Stimulated activated CD8-positive, alpha-beta memory T cell treated with anti-CD3 and anti-CD28 coated beads, Interleukin-4, amount 100 ng/mL, for 1 hour (primary cell): ENCODE measurements at places on chromosomes 16 and 17.
A peak's percentile ranks its signal among the peaks of the same experiment; 100 is the strongest.

DNA sequence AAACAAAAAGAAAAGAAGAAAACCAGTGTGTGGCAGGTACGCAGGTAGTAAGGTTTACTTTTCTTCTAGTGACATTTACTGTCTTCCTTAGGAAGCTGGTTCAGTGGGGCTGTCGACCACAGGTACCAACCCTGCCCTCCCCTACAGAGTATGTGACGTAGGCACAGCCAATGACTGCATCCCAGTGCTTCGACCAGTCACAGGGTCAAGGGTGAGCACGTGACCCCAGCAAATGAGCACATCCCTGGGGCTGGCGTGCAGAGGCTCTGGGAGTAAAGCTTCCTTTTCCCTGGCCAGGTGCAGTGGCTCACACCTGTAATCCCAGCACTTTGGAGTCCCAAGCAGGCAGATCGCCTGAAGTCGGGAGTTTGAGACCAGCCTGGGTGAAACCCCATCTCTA lies 38.9 kb upstream of the PLCG2 start:
- DNase-seq = no peak

- no peak for DNase-seq
These were observed 415.0 kb upstream of the HSBP1 start for GRCh38 chr16:83392743-83393142.

- DNase-seq = no peak
These were observed 81.6 kb downstream of the CCDC182 start for GRCh38 chr17:57663326-57664070.

DNA sequence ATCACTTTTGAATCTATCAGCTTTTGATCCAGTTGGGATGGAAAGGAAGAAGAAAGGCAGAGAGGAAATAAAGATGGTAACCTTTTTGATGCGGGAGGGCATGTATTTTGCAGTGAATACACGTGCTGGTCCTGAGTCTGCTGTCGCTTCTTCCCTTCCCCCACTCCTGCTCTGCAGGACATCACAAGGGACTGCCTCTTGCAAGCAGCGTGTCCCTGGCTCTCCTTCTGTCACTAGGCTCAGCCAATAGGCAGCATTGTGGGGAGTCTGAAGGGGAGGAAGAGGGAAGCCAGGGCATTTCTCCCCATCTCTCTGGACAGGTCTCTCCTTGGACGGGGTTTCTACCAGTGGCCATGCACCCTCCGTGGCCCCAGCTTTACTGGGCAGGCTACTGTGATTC lies 15.7 kb upstream of the WFDC1 start:
- DNase-seq = no peak

DNA sequence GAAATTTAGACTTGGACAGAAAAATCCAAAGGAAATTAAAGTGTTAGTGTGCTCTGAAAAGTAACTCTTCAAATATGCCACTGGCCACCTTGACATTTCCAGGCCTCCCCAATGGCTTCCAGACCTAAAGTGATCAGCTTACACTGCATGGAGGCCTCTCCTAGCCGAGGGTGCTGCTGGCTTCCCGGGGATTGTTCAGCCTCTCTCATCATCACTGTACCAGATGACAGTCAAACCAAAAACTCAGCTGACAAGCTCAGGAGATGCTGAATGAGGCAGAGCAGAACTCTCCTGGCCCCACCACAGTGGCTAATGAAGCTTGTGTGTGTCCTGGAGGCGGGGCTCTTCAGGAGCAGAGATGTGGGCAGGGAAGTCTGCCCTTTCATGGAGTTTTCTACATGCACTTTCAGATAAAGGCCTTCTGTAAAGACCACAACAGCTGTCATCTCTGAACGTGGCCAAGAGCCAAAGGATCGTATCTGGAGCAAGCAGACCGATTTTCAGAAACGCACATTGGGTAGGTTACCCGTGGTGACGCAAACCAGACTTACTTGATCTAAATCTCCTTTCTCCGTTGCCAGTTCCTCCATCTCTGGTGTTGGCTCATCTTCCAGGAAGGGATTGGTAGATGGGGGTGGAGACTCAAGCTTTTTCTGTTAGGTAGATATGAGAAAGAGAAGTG lies 113.3 kb downstream of the VPS53 start:
- no peak for DNase-seq

GRCh38 chr17:41215681-41216080 lies 10.8 kb upstream of the KRTAP9-2 start:
- no peak for DNase-seq

DNA sequence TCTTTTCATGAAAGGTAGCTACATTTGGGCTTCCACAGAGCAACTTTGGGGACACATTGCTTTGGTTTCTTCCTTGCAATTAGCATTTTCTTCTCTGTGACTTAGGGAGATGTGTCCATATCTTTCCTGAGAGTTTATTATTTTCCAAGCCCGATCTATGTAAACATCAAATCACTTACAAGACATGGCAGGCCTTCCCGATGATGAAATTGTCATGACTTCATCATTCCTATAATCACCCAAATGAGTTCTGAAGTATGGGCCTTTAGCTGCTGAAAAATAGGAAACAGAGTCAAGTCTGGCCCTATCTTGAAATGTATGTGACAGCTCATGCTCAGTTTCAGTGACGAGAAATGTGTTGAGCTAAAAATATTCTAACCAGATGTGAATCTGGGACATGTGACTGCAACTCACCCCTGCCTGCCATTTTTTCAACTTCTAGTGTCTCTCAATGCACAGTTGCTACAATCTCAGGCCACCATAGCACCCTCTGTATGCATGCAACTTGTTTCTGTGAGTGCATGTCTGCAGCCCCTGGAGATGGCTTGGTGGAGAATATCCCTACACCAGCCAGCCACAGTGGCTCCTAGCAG lies 199.6 kb upstream of the MAF start:
- no peak for DNase-seq

- DNase-seq = no peak
These were observed 6.5 kb downstream of the HIGD1B start for GRCh38 chr17:44854192-44854591.

- DNase-seq = no peak
These were observed 10.9 kb downstream of the SLC7A6OS start for GRCh38 chr16:68299571-68300453.

DNA sequence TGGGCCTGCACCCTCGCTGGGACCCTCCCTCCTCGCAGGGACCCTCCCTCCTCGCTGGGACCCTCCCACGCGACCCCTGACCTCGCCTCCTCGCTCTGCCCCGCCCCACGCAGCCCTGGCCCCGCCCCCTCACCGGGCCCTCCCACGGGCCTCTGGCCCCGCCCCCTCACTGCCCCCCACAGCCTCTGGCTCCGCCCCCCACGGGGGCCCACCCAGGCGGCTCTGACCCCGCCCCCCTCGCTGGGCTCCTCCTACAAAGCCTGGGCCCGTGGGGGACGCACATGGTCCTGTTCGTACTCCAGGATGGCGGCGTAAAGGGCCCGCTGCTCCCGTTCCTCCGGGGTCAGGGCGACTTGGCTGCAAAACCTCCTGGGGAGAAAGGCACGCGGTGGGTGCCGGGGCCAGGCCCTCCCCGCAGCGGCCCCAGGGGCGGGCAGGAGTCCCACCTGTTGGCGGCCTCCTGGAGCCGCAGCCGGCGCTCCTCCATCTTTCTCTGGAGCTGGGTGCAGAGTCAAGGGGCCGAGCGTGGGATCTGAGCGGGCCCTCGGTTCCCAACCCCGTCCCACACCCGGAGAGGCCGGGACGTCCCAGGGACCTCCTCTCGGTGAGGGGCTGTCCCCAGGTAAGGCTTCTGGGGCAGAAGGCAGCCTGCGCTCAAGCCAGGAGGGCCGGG lies 9.0 kb downstream of the VPS9D1 start:
- DNase-seq = peak; percentile 39

DNA sequence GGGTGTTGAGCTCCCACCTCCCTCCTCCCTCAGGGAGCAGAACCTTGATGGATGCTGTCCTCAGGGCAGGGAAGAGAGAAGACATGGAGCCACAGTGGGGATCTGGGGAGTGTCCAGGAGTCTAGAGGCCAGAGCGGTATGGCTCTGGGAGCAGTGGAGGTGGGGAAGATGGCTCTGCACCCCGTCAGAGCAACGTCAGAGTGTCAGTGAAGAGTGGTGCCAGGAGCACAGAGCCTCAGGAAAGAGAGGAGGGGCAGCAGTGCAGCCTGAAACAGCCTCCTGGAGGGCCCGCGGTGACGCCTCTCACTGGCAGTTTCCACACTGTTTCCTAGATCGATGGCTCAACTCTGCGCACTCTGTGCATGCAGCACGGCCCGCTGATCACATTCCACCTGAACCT lies 23.2 kb upstream of the SLC5A11 start:
- DNase-seq = no peak

DNA sequence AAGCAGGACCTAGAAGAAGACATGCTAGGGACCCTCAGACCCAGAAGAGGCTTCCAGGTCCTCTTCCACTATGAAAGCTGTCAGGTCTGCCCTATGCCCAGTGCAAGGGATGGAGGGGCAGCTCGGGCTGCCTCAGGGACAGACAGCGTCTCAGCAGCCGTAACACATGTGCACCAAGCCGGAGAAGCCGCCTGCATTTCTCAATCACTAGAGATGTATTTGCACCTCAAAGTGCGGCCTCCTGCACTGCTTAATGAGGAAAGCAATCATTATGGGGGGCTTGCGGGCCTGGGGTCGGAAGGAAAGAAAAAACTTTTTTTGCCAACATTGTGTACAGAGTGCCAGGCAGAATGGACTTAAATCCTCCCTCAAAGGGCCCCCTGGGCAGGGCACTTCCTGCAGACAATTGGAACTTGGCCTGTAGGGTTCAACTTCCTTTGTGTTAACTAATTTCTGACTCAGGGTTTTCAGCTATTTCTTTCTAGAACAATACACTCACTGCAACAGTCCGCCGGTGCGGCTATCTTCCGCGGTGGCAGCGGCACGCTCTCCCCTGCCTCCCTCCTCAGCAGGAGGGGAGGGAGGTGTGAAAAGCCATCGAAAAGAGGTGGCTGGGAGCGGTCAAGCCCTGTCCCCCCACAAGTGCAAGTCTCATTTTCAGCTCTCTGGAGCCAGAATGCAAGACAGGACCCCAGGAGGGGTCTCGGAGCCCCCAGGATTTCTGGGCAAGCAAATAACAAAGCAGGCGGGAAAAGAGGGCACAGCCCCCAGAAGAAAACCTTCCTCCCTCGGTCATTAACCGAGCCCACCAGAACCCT lies 101.2 kb downstream of the ZNF423 start:
- no peak for DNase-seq

DNA sequence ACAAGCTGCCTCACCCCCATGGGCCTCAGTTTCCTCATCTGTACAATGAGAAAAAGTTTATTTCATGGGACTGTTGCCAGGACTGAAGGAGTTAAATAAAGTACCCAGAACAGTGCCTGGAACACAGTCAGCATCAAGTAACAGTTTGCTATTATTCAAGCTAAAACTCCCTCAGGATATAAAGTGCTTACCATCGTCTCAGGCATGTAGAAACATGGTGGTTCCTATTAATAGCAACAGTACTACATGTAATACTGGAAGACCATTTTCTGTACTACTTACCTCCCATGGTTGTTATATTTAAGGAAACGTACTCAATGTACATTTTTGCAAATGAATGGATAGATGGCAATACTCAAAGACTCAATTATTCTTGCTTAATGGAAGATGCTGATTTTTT lies 93.4 kb downstream of the NCOR1 start:
- DNase-seq = no peak

- DNase-seq = no peak
These were observed 432.6 kb downstream of the UTP18 start for GRCh38 chr17:51692917-51693316.

GRCh38 chr16:77613095-77613494 lies 109.2 kb upstream of the NUDT7 start:
- no peak for DNase-seq

DNA sequence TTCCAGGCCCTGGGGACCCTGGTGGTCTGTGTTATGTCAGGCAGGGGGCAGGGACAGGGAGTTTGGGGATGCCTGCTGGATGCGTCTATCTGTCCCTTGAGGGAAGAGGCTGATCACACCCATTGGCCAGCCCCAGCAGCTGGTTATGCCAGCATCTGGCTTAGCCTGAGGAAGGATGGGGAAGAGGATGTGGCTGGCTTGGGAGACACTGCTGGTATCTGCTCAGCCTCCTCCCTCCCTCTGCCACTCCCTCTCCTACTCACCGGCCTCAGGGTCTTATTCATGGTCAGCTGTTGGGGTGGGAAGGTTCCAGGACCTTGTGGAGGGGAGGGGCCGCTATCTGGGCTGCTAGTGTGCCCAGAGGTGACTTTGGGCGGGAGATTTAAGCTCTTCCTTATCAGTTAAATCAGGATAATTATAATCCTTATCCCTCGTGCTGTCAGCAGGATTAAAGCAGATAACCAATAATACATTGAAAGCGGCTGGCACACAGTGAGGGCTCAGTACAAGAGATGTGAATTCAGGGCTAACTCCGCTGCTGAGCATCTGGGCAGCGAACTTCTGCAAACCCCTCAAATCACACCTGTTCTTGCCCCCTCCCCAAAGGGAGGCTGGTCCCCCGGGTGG lies 36.0 kb upstream of the MLKL start:
- DNase-seq = no peak

DNA sequence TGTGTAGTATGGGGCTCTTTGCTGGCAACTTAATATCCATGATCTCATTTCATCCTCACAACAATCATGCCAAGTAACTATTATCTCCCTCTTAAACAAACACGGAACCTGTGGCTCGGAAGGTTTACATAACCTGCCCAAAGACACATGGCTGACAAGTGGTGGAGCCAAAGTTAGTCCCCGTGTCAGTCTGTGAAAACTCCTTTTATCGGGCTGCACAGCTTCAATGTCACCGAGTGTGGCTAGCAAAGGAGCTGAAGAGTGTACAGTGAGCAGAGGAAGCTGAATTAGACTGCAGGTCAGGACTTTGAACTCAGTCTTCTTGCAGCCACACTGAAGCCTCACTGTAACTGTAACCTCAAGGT lies 80.3 kb downstream of the PARN start:
- DNase-seq = no peak

GRCh38 chr17:65455972-65456343 lies 105.5 kb downstream of the AXIN2 start:
- DNase-seq = no peak

- DNase-seq = no peak
These were observed 11.2 kb downstream of the ZNF771 start for GRCh38 chr16:30418350-30419181.

DNA sequence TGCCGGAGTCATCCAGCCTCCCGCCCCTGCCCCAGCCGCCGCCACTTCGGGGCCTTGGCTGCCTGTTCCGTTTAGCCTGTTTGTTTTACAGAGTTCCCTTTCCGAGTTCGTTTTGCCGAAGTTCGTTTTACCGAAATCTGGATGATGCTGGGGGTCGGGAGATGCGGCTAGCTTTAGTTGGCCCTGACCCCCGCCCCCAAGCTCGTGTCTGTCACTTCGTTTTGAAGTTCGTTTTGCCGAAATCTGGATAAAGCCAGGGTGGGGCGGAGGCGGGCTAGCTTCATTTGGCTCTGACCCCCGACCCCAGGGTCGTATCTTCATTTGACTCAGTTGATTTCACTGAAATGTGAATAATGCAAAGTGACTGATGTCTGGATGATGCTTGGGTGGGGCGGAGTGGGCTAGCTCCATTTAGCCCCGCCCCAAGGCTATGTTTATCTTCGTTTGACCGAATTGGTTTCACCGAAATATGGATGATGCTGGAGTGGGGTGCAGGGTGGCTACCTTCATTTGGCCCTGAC lies 591 bp downstream of the PSMD7 start:
- no peak for DNase-seq
